Stimulated activated CD8-positive, alpha-beta memory T cell treated with anti-CD3 and anti-CD28 coated beads, Interleukin-12 subunit alpha, Interleukin-12 subunit beta, amount 100 ng/mL, for 4 hours (primary cell): ENCODE measurements at places on chromosomes 13 and 19.

GRCh38 chr19:38213469-38213868, 10.6 kb downstream of the DPF1 start:
- no peak for DNase-seq

DNA sequence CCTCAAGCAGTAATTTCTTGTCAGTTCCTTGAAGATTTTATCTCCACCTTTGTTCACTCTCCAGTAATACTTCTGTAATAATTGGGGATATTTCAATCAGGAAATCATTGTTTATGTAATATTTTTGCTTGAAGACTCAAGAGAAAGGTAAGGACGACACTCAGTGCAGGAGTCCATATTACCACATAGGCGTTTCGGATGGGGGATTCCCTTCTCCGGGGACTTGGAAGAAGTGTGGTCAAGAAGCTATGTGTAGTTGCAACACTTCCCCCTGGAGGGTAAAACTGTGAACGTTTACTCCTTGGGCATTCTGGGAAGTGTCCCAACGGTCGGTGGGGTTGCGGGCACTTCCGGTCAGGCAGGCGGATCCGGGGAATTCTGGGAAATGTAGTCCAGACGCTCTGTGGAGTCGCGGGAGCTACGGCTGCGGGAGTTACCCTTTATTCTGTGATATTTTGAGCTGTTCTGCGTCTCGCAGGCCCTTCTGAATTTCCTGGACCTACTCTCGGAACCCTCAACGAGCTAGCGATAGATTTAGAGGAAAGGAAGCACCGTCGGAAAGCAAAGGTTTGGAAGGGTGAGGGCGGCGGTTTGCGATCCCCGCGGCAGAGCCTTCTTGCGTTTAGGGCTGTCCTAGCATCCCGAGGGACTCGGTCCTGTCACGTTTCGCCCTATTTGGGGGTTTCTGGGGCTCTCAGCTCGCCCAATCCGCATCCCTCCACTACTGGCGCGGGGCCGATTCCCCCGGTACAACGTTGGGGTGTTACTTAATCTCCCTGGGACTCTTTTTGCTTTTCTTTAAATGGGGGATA, at the start of gene ZNF221:
Gene ZNF221, plus strand, starts transcription at position 395 of the 812 bp plus-strand sequence. CDS start 11,499 bp downstream, outside the sequence.
- peak; percentile 30 for DNase-seq

DNA sequence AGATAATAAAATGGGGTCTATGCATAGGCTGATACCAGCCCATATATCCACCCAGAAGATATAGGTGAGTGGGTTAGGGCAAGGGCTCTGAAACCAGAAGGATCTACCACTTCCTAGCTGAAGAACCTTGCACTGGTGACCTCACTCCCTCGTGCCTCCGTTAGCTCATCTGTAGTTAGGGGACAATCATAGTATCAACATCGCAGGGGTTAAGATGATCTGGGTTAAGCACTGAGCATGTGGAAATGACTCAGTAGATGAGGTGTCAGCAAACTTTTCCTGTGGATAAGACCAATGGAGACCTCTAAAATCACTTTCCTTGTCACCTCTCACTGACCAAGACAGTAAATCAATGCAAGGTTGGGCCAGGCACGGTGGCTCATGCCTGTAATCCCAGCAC, 30.5 kb downstream of the TNFSF14 start:
- DNase-seq: no peak

GRCh38 chr13:45921162-45921736, 69.7 kb upstream of the SIAH3 start:
- DNase-seq: no peak

DNA sequence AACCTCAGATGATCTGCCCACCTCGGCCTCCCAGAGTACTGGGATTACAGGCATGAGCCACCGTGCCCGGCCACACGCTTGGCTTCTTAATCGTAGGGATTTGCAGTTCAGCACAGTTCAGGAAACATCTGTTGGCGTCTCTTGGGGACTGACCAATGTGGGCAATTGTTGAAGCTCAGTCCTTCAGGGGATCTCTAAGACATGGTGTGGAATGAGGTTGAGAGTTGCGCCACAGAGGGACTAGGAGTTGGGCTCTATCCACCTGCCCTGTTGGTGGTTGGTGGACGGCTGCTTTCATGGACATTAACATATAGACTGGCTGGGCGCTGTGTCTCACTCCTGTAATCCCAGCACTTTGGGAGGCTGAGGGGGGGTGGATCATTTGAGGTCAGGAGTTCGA, 37.3 kb upstream of the SIN3B start:
- DNase-seq: no peak

DNA sequence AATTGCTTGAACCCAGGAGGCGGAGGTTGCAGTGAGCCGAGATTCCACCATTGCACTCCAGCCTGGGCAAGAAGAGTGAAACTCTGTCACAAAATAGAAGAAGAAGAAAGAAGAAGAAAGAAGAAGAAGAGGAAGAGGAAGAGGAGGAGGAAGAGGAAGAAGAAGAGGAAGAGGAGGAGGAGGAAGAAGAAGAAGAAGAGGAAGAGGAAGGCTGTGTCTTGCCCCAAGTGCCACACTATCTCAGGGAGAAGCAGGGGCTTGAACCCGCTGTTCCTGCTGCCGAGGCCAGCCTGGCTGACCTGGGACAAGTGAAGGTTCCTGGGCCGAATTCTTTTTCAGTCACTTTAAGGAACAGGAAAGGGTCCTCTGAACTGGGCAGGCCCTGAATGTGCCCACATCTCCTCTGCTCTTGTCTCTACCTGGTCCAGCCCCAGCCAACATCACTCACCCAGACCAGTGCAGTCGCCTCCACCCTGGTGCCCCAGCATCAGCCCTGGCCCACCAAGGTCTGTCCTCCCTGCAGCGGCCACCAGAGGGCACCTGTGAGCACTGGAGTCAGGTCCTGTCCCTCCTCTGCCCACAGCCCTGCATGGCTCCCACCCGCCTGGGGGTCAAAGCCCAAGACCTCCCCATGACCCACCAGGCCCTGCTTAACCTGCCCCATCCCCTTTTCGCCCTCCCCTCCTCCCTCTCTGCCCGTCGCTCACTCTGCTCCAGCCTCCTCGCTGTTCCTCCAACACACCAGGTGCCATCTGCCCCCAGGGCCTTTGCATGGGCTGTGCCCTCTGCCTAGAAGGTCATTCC, 20.0 kb downstream of the TICAM1 start:
- DNase-seq: peak; percentile 71

- DNase-seq: no peak
These were observed 33.3 kb downstream of the MCF2L start for GRCh38 chr13:113002206-113002912.

DNA sequence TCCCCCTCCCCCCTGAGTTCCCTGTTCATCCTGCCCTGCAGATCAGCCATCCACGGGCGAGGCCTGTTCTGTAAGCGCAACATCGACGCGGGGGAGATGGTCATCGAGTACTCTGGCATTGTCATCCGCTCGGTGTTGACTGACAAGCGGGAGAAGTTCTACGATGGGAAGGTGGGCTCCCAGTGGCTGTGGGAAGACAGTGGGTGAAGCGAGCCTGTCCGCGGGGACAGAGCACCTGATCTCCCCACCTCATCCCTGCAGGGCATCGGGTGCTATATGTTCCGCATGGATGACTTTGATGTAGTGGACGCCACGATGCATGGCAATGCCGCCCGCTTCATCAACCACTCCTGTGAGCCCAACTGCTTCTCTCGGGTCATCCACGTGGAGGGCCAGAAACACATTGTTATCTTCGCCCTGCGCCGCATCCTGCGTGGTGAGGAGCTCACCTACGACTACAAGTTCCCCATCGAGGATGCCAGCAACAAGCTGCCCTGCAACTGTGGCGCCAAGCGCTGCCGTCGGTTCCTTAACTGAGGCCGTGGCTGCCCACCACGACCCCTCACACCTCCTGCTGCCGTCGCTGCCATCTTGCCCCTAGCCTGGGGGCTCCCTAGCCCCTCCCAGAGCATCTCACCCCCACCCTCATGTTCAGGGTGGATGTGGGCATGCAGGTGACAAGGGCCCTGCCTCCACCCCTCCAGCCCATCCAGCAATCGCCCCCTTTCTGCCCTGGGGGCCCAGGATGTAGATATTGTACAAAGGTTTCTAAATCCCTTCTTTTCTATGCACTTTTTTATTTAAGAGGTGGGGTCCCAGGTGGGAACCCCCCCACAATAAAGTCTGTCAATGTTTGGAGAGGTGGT, 4.0 kb downstream of the IGFLR1 start:
- DNase-seq: no peak

DNA sequence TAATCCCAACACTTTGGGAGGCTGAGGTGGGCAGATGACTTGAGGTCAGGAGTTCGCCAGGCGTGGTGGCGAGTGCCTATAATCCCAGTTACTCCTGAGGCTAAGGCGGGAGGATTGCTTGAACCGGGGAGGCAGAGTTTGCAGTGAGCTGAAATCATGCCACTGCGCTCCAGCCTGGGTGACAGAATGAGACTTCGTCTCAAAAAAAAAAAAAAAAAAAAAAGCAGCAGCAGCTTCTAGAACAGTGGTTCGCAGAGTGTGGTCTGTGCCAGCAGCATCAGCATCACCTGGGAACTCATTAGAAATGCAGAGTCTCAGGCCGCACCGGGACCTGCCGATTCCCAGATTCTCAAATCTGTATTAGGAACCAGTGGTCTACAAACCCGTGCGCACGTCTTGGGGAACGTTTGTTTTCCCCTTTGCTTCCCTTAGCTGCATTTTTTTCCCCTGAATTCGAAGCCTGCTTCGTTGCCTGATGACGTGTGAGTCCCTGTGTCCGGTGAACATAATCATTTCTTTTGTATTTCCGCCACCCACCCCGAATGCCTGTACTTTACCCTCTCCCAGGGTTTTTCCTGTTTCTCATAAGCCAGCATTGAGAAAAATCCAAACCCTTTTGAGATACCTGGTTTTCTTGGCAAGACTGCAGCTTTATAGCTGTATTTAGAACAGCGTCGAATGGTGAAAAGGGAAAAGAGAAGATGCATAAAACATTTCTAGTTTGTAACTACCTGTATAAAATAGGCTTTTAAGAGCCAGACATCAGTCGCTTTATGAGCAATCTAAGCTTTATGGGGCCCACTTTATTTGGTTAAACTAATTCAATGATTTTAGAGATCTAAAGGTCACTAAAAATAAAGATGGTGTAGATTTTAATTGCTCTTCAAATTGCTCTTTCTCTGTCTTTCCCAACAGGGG, 49.8 kb downstream of the BICRA start:
- no peak for DNase-seq

DNA sequence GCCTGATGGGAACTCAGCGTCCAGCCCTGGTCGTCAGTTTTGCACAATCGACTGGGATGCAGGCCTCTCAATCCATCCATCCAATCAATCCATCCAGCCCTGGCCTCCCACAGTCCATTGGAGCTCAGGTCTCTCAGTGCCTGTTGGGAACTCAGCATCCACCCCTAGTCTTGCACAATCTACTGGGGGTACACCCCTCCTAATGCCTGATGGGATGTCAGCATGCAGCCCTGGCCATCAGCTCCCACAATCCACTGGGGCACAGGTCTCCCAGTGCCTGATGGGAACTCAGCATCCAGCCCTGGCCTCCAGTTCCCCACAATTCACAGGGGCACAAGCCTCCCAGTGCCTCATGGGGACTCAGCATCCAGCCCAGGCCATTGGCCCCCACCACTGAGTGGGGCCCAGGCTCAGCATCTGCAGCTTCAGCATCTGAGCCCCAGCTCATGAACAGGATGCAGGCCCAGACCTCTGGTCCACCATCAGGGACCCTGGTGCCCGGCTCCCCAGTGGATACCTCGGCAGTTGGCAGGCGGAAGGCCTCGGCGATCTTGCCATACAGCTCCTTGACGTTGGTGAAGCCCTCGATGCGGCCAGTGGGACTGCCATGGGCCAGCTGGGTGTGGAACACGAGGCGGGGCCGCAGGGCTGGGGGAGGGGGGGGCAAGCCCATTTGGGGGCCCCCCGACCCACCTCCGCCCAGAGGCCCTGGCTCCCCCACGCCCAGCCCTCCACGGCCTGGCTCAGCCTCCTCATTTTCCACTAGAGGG, 7.2 kb upstream of the PTGER1 start:
- no peak for DNase-seq

DNA sequence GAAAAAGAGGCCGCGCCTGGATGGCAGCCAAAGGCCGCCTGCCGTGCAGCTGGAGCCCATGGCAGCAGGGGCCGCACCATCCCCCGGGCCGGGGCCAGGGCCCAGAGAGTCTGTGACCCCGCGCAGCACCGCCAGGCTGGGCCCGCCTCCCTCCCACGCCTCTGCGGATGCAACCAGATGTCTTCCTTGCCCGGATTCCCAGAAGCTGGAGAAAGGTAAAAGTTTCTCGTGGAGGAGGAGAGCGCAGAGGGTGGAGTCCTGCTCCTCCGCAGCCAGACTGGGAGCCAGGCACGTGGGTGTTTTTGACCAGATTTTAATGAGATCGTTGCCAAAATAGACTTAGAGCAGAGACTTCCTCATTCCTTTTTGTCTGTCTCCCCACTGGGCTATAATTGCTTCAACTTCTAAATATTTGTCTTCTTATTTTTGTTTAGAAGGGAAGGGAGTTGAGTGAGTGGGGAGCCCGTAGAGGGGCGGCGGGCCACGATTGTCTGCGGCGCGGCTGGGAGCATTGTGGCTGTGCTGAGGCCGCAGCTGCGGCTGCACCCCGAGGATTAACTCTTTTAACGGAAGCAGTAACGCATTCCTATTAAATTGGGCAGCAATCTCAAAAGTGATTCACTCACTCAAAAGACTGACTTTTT, 22.8 kb upstream of the NDUFS7 start:
- DNase-seq: no peak

- DNase-seq: no peak
These were observed 30.3 kb downstream of the SLITRK6 start for GRCh38 chr13:85768946-85769345.

- no peak for DNase-seq
These were observed 43.5 kb upstream of the CYP2B6 start for GRCh38 chr19:40947573-40947972.

DNA sequence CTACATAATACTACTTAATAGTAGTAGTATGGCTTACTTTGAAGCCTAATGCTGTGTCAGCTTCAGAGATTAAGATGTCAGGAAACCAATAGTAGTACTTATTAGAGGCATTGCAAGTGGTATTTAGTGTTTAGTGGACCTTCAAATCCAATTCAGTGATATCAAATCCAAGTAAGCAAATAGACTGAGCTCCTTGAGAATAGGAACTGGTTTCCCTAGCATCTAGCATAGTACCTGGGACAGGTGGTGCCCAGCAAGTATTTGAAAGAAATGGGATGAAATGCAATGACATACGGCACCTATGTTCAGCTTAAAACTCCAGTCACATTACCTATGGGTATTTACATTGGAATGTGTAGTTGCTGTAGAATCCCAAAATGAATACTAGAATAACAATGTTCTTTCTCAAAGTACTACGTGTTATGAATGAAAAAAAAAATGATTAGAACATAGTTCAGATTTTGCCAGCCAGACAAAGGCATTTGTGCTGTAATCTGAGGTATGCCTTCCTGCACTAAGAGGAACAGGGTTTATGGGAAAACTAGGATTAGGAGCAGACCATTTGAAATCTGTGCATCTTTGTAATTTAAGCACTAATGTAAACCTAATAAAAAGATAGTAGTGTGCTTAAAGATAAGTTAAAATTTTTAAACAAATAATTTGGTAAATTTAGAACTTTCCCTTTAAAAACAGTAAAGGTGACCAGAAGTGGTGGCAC, 17.1 kb downstream of the LSM14A start:
- DNase-seq: no peak
